ENCODE measurements at places on chromosomes 3 and 15.

GRCh38 chr15:61530769-61531168, 301.7 kb upstream of the RORA start:
- no peak for DNase-seq

DNA sequence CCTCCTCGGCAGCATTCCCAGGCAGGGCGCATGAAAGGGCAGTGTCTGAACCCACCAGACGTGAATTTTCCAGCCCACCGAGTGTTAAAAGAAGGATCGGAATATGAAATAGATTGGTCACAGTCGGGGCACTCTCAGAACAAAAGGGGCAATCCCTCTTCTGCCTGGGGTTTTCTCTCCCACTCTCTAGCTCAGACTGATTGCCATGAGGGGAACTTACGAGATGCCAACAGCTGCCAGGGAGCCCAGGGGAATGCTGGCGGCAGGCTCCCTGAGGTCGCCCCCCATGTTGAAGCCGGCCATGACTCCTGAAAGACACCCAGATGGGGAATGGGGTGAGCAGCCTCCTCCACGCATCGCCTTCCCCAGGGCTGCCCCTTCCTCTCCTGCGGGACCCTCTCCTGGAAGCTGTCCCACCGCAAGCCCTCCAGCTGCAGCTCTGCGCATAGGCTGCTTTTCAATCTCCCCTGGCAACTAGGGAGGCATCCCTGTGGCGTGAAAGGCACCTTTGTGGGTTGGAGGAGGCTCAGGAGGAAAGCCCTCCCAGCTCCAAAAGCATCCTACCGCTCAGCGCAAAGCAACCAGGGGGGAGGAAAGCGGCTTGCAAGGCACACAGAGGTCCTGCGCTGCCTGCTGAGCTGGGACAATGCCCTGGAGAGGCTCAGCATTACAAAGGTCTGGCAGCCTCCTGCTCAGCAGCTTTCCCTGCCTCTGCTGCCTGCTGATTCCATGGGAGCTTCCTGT, 64.8 kb upstream of the HEG1 start:
- no peak for DNase-seq

DNA sequence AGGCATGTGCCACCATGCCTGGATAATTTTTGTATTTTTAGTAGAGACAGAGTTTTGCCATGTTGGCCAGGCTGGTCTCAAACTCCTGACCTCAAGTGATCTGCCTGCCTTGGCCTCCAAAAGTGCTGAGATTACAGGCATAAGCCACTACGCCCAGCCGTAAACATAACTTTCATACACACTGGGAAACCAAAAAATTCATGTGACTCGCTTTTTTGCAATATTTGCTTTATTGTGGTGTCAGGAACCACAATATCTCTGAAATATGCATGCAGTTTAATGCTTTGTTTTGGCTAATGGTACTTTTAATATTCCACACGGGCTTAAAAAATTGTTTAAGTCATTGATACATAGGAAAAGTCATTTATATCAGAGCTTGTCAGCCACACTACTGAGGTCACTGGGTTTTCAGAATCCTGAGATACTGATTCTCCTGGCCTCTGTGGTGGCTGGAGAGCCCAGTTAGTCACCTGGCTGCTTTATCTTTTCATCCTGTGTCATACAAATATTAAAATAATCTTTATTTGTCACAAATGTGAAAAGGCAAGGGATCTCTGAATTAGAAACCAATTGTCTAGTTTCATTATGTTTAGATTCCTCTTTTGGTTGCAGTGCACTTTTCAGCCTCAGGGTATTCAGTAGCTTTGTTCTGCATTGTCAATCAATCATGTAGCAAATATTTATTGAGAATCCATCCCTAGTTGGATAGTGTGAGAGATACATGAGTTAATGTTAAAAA, 10.0 kb downstream of the TMEM62 start:
- DNase-seq, result no peak

GRCh38 chr15:63939531-63940130, 105.9 kb upstream of the HERC1 start:
- no peak for DNase-seq

DNA sequence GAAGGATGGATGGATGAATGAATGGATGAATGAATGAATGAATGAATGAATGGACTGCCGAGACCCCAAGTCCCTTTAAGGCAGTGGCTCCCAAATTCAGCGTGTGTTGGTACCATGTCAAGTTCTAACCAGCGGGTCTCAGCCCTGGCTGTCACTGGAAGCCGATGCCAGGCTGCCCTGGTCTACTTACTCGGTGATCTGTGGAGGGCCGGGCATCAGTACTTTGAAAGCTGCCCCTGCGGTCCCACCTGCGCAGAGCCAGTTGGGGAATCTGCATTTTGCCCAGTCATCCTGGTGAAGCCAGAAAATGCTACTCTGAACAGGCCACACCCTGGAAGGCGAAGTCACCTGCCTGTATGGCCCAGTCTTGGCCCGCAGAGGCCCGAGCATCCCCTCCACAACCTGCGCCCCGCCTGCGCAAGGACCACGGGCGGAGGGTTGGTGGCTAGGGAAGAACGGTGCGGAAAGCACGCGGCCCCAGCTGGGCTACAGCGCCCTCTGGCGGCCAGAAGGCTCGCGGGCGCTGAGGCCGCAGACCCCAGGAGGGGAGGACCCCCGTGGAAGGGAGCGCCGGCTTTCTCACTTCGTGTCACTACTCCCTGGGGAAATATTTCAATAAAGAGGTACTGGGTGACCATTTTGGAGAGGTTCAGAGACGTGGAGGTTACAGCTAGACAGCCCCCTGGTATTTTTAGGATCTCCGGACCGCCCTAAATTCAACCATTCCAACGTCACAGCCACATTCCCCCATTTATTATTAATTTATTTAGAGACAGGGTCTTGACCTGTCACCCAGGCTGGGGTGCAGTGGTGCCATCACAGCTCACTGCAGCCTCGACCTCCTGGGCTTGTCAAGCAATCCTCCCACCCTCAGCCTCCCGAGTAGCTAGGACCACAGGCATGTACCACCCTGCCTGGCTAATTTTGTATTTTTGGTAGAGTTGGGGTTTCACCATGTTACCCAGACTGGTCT, 34.9 kb downstream of the PRKCD start:
- peak; percentile 75 for DNase-seq

GRCh38 chr3:69012800-69013252, 658 bp downstream of the EOGT start:
- peak; percentile 59 for DNase-seq

GRCh38 chr3:156665291-156665690, 9.1 kb upstream of the TIPARP start:
- no peak for DNase-seq

GRCh38 chr15:61112231-61112630, 116.9 kb downstream of the RORA start:
- no peak for DNase-seq

DNA sequence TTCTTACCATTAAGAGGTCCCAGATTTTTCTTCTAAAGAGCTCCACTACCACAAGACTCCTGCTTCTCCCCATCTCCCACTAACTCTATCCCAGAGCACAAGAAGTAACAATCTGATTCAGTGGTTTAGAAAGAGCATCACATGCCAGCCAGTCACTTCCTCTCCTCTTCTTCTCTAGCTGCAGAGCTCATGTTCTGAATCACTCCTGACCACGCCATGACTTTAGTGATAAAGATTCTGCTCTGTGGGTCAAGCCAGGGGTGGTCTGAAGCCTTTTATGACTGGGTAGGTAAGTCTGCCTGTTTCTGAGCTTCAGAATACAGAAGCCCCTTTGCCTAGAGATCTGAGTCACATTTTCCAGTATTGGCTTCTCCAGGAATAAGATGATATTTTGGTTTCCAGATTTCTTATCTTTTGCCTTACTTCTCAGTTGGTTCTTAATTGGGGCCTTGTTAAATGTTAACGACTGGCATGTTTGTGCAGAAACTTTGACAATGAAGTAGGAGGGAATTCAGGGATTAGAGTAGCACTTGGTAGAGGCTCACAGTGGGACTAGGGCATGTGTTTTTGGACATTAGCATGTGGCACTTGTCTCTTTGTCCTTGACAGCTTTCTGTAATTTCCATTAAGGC, 27.6 kb upstream of the ADAMTSL3 start:
- DNase-seq, result no peak

GRCh38 chr3:46946856-46947545, 29.5 kb downstream of the CCDC12 start:
- peak; percentile 82 for DNase-seq

GRCh38 chr3:9246189-9246588, 3.3 kb downstream of the SRGAP3 start:
- DNase-seq, result no peak

DNA sequence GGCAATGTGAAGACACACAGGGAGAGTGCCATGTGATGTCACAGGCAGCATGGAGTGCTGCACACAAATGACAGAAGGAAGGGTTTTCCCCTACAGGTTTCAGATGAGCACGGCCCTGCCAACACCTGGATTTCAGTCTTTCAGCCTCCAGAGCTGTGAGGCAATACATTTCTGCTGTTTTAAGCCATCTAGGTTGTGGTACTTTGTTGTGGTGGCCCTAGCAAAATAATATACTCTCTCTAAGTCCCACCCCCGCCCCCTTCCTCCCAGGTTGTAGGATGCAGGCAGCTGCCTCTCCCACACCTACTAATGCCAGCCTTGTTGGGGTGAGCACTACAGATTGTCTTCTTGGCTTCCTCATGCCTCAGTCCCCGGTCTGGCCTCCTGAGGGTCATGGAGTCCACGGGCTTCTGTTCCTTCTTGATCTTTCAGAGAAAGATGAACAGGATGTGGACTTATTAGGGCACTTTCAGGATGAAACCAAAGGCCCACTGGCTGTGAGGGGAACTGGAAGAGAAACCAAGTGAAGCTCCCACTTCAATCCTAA, 180.0 kb downstream of the CD47 start:
- DNase-seq, result no peak

- no peak for DNase-seq
Measured at GRCh38 chr15:40985541-40986330, 32.5 kb downstream of the CHAC1 start.
